ENCODE measurements at places on chromosomes 3 and 15.

- no peak for DNase-seq
These were observed 52.4 kb downstream of the HEG1 start for GRCh38 chr3:125003369-125003853.

DNA sequence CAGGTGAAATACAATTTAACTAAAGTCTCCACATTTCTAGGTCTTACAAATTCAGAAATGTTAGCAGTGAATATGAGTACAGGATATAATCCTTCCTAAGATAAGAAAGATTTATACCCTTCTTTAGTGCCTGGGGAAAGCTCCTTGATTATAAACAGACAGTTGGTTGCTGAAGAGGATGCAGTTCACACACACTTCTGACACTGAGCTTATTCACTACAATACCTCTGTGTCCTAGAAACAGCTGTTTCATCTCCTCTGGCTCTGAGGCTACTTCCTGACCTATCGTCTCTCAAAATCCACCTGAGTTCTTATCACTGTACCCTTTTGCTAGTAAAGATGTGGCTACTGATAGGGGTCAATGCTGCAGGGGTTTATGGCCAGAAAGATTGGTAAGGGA lies 57.1 kb downstream of the TP63 start:
- DNase-seq, result no peak

DNA sequence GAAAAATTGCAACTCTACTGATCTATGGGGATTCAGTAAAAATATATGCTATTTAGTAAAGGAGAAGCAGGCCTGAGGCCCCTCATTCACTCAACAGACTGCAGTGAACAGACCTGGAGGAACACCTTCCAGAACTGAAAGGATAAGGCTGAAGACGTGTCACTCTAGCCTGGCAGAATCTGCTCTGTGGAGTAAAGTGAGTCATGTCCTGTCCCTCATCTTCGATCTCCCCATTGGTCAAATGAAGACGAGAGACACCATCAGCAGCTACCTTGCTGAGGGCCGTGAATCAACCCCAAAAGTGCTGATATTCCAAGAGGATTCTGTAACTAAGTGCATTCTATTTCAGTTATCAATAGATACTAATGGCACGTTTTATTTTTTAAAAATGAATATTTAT lies 359.7 kb downstream of the FGF12 start:
- no peak for DNase-seq

GRCh38 chr3:17235310-17235709 lies 350.6 kb downstream of the PLCL2 start:
- DNase-seq, result no peak

- DNase-seq, result no peak
These were observed 45.6 kb downstream of the CHST2 start for GRCh38 chr3:143165211-143165610.

GRCh38 chr3:139259398-139259797 lies 84.4 kb upstream of the MRPS22 start:
- no peak for DNase-seq

GRCh38 chr3:25094932-25095685 lies 333.0 kb upstream of the RARB start:
- no peak for DNase-seq

DNA sequence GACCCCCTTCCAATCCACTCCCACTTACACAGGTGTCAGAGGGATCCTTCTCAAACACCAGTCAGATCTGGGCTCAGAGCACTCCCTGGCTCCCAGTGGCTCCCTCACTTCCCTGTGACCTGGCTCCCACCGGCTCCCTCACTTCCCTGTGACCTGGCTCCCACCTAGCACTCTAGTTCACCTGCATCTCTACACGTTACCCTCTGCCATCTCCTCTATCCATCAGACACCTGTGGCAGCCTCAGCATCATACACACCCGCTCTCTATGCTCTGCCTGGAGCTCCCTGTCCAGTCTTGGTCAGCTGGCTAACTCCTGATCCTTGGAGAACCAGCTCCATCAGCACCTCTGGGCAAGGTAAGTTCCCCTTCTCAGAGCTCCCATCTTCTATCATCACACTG lies 5.6 kb downstream of the RPP25 start:
- no peak for DNase-seq

DNA sequence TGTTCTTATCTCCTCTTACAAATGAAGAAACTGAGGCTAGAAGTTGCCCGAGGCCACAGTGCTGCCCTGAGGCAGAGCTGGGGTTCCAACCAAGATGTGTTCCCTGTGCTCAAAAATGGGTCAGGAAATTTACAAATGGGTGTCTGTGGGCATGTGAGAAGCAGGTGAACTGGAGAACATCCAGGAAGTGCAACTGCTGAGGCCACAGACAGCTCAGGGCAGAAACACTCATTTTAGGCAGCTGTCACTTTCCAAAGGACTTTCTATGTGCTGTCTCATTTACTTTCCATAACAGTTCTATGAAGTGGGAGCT lies 47.2 kb upstream of the ATP2B2 start:
- DNase-seq, result no peak

DNA sequence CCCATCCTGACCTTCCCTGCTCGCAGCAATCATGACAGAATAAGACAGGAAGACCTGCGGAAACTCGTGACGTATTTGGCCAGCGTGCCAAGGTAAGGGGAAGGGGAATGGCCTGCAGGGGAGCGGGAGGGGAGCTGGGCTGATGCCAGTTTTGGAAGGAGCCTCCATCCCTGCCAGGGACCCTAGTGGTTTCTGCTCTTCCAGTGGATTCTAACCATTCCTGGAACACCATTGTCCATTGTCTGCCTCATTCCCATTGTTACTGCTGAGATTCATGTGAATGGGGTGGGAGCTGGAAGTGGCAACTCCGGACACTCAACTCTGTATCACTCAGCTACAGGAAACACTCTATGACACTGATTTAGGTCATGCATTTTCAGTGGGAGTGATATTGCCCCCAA lies 242.9 kb upstream of the ROPN1 start:
- DNase-seq, result no peak

- DNase-seq, result no peak
These were observed 33.3 kb downstream of the ZNF609 start for GRCh38 chr15:64493641-64494040.

- peak; percentile 9 for DNase-seq
These were observed 39.8 kb downstream of the CD200R1L start for GRCh38 chr3:112806903-112807302.

DNA sequence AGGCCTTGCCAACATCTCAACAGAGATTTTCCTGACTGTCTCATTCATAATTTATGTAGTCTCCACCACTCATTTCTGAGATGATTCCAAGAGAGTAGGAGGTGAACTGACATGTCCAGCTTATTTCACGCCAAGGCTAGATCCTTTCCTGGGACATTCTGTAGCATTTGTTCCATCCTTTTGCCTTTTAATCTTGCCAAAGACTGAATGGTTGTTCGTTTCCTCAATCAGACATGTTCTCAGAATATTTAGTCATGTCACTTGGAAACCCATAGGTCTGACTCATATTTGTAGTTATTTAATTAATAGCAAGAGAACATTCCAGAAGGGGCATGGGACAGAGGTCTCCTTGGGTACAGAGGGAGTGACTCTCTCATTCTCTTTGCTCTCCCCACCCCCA lies 80.9 kb downstream of the DHX36 start:
- peak; percentile 53 for DNase-seq

GRCh38 chr15:70866982-70867641 lies 13.2 kb upstream of the LARP6 start:
- no peak for DNase-seq

DNA sequence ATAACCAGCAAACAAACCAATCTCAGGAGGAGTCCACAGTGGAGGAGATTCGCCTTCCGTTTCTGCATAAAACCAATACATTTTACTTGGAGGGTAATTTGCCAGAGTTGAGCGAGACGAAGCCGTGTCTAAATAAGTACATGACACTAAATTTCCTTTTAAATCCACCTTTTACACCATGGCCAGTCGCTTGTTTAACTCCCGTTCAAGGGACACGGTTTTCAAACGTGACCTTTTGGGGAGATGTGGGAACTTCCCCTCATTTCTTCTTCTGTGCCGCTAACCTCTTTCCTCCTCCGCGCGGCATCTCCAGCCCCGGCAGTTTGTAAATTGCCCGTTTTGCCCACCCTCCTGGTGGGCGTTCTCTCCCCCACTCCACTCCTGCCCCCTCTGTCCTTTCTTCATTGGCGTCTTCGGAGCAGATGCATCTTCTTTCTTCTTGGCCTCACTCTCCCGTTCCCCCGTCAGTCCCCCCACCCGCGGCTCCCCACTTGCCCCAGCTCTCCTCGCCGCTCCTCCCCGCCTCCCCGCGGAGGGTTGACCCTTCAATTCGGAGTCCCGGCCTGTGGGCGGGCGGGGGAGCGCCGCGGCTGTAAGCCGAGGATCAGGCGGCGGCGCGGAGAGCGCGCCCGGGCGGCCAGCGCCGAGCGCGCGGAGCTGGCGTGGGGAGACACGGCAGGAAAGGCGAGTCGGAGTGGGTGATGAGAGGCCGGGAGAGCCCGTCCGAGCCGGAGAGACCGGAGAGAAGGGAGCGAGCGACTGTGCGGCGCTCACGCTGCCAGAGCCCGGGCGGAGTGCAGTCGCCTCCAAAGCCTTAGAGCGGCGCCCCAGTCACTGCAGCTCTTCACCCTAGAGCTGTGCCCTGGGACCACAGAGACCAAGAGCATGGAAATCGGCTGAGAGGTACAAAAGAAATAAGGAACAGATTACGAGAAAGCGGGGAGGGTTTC lies at the start of gene NLGN1:
TSS of gene NLGN1 (plus strand) at position 584 of the 950 bp plus-strand sequence.
- DNase-seq, result peak; percentile 75

DNA sequence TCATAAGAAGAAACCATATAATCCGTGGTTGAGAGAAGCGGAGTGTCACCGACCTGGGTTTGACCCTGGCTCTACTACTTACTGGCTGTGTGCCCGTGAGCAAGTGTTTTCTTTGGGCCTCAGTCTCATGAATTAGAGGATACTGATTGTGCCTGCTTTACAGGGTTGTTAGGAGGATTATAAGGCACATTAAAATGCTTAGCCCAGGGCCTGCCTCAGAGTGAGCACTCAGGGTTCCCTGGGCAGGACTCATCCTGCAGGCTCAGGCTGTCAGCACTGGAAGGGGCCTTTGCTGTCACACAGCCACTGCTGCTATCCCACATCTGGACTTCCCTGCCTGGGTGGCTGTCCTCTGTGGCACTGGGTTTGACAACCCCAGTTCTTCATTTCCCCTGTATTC lies 4.7 kb downstream of the PLA2G4F start:
- no peak for DNase-seq

- peak; percentile 60 for DNase-seq
These were observed 32.9 kb downstream of the PIK3CA start for GRCh38 chr3:179181021-179181472.

GRCh38 chr3:85162905-85163304 lies 204.1 kb downstream of the CADM2 start:
- DNase-seq, result no peak

- DNase-seq, result peak; percentile 14
These were observed 520 bp downstream of the ZNF654 start for GRCh38 chr3:88059380-88060170.

DNA sequence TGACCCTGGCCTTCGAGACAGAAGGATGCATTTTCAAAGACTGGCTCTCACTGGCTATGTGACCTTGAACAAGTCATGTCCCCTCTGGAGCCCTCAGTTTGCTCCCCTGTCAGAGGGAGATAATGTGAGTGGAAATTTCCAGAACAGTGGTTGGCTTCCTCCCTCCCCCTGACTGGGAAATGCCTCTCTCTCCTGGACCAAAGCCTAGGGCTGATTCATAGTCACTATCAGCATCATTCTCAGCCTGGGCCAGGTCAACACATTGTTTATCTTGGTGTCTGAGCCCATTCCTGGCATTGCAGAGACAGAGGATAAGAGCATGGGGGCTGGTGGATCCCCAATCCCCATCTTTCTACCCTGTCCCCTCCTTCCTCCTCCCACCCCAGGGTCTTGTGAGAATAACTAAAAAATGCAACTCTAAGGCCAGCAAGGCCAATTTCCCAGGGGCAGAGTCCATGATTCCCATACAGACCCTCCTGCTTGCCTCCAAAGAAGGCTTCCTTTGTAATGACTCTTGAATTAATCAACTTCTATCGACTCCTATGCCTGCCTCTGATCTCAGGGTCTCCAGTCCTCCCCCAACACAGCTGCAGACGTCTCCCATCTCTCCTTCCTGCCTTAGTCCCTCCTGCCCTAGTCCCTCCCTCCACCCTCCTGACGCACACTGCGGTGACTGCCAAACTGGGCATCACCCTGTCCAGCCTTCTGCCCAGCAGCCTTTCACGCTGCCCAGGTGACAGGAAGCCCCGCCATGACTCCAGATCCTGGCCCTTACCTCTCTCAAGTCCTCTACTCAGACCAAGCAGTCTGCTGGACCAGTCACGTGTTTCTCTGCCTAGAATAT lies 35.4 kb upstream of the CORO2B start:
- DNase-seq, result peak; percentile 47

- DNase-seq, result no peak
These were observed 128.3 kb downstream of the TPRA1 start for GRCh38 chr3:127462111-127462655.

GRCh38 chr3:13878281-13879101 lies 1.4 kb downstream of the WNT7A start:
- DNase-seq, result no peak

DNA sequence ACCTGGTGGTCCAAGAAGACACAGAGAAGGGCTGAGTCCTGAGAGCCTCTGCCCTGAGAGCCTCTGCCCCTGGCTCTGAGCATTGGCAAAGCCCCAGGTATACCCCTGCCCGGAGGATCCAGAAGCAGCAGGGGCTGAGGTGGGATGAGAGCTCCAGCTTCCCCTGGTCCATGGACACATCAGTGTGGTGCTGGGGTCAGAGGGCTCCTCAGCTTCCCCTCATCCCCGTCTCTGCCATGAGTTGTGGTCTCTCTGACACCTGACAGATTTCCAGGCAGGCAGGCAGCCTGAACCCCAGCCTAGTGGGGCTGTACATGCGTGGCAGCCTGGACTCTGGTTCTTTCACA lies 3.5 kb upstream of the KLF15 start:
- DNase-seq, result no peak

DNA sequence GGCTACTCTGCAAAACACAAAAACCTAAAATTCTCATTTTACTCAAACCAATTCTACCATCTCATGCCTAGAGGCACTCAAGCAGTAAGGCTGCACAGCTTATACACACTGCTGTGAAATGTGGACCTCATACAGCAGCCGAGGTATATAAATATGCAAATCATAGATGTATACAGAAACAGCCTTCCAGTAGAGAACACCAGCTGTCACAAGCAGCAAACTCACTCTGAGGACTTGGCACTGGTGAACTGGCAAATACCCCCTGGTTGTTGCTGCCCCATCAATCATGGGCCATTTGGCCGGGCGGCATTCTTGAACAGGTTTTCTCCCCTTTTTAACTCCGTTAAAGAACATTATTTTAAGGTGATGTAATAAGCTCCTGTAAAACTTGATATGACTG lies 378.0 kb downstream of the LSAMP start:
- no peak for DNase-seq

GRCh38 chr15:91678003-91678402 lies 175.5 kb upstream of the SLCO3A1 start:
- DNase-seq, result no peak
